ENCODE measurements at places on chromosomes 2 and 18. TPM values are rescaled to one million over a fixed set of nuclear protein-coding genes. Genes with fewer than 3 reads are reported as not detected.

DNA sequence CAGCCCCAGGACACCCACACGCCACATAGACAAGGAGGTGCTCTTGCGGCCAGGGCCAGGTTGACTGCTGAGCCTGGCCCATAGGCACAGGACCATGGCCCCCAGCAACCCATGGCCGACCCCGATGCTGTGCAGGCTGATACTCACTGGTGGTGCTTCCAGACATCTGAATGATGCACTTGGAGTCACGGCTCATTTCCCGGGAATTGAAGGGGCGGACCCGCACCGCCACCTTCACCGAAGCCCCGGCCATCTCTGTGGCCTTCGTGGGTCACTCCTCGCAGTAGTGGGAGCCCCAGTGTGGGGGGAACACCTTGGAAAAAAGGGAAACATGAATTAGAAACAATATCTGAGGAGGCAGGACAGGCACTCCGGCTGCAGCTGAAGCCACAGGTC is 22.5 kb downstream of the KIF1A start:
- H3K4me3 ChIP-seq: no peak overlapping the region
- DNase-seq: no peak
- H3K4me1 ChIP-seq: no peaks in the 10 kb centered on the region
- H3K27ac ChIP-seq: no peak overlapping the region

Gene PAX3
- polyA plus RNA-seq: not detected

Gene TWSG1
- polyA plus RNA-seq: 4.9 TPM

GRCh38 chr2:159736048-159736447 is 23.7 kb downstream of the MARCHF7 start:
- no peaks in the 10 kb centered on the region for H3K27me3 ChIP-seq
- H3K4me3 ChIP-seq: no peak overlapping the region
- no peak overlapping the region for H3K27ac ChIP-seq
- H3K36me3 ChIP-seq: peaks cover 15% of the 10 kb centered on the region

GRCh38 chr2:16186661-16187481 is 246.5 kb downstream of the MYCN start:
- no peak overlapping the region for H3K27ac ChIP-seq
- DNase-seq: no peak
- H3K27me3 ChIP-seq: no peaks in the 10 kb centered on the region
- H3K4me1 ChIP-seq: no peaks in the 10 kb centered on the region
- H3K4me3 ChIP-seq: no peak overlapping the region

Gene DARS1
- polyA plus RNA-seq: 102 TPM

DNA sequence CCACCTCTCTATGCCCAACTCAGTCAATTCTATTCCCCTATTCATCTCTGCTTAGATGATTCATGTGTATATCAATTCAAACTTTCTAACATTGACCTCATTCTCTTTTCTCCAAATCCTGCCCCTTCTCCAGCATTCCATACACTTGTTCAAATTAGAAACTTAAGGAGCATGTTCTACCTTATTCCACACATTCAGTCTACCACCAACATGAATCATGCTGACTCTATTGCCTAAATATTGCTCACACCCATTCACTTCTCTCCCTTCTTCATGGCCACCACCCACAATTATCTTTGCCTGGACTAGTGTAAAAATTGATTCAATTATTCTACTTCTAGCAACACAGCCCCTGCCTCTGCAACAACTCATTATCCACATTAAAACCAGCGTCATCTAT is 147.5 kb downstream of the VWC2L start:
- H3K4me3 ChIP-seq: no peak overlapping the region
- no peaks in the 10 kb centered on the region for H3K27me3 ChIP-seq
- no peaks in the 10 kb centered on the region for H3K4me1 ChIP-seq
- H3K27ac ChIP-seq: no peak overlapping the region
- DNase-seq: no peak

Gene STAT4
- 88.2 TPM for polyA plus RNA-seq

DNA sequence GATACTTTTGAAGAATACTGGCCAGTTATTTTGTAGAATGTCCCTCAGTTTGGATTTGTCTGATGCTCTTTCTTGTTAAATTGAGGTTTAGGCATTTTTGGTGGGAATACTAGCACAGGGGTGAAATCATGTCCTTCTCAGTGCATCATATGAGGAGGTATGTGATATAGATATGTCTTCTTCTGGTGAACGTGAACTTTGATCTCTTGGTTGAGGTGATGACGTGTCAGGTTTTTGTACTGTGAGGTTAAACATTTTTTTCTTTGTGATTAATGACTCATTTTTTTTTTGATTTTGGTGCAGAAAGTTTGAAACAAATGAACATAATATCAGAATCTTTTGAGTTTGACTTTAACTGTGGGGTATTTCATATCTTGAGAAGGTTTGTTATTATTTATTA is 11.0 kb downstream of the ZNF407 start:
- no peaks in the 10 kb centered on the region for H3K36me3 ChIP-seq
- no peak overlapping the region for H3K27ac ChIP-seq
- no peak for DNase-seq

Gene LHCGR
- not detected for polyA plus RNA-seq

Gene CACNB4
- not detected for polyA plus RNA-seq

DNA sequence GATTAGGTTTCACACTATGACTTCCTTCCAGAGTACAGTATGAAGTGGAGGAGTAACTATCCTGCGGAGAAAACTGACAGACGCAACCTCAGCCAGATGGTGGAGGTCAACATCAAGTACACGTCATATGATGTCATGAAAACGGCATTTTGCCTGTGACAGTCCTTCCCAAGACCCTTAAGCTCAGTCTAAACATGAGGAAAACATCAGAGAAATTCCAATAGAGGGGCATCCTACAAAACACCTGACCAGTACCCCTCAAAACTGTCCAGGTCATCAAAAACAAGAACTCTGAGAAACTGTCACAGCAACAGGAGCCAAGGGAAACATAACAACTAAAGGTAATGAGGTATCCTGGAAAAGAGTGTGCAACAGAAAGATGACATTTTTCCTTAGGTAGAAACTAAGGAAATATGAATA is 1.7 kb downstream of the RNU4ATAC start:
- H3K27me3 ChIP-seq: no peaks in the 10 kb centered on the region
- DNase-seq: no peak
- H3K4me1 ChIP-seq: peaks cover 13% of the 10 kb centered on the region
- H3K4me3 ChIP-seq: no peak overlapping the region
- H3K36me3 ChIP-seq: no peaks in the 10 kb centered on the region

Gene MC4R
- polyA plus RNA-seq: not detected

Gene ACTG2
- polyA plus RNA-seq: not detected

- peak overlapping the region; percentile 87 for H3K4me3 ChIP-seq
- H3K36me3 ChIP-seq: no peaks in the 10 kb centered on the region
- no peak for DNase-seq
Measured at GRCh38 chr2:42171396-42171980, 2.3 kb downstream of the EML4 start.

Gene CABLES1
- 0.30 TPM for polyA plus RNA-seq

- no peak for DNase-seq
- no peak overlapping the region for H3K4me3 ChIP-seq
- H3K27ac ChIP-seq: no peak overlapping the region
- H3K36me3 ChIP-seq: no peaks in the 10 kb centered on the region
- H3K27me3 ChIP-seq: no peaks in the 10 kb centered on the region
- H3K4me1 ChIP-seq: no peaks in the 10 kb centered on the region
Measured at GRCh38 chr2:88845772-88846661, 154.5 kb downstream of the RPIA start.

Gene CAPN14
- polyA plus RNA-seq: 0.07 TPM

DNA sequence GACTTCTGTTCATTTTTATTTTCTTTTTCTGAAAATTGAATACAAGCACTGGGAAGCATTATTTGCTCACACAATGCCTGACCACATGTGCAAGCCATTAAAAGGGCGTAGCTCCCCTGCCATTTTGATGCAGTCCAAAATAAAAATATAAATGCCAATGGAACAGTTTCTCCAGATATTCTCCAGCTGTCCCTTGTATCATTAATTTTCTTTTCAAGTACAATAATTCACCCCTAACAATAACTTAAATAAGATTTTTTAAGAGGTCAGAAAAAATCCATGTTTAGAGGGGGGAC is 168.0 kb downstream of the TMEFF2 start:
- no peaks in the 10 kb centered on the region for H3K4me1 ChIP-seq
- DNase-seq: no peak
- H3K27ac ChIP-seq: no peak overlapping the region
- H3K36me3 ChIP-seq: no peaks in the 10 kb centered on the region
- H3K27me3 ChIP-seq: no peaks in the 10 kb centered on the region
- H3K4me3 ChIP-seq: no peak overlapping the region

Gene IL36G
- not detected for polyA plus RNA-seq

Gene RGPD3
- polyA plus RNA-seq: 0.12 TPM

- H3K4me1 ChIP-seq: no peaks in the 10 kb centered on the region
- H3K27ac ChIP-seq: no peak overlapping the region
- no peaks in the 10 kb centered on the region for H3K36me3 ChIP-seq
- H3K4me3 ChIP-seq: no peak overlapping the region
Measured at GRCh38 chr2:152499896-152500735, 165.1 kb downstream of the FMNL2 start.

DNA sequence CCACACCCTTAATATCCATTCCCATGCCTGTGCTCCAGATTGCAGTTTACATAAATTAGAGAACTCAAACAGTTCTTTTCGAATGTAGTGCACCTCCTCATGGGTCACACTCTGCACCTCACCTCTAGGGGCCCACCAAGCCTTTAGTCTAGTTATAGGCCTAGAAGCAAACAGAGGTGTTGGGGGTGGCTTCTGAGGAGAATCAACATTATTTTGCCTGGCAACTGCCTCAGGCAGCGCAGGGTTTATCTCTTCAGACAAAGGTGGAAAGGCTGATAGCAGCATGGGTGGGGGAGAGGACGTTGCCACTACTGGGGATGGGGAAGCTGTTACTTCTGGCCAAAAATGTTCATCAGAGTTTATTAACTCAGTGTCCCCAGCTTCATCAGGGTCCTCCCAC is 5.0 kb upstream of the GYPC start:
- H3K4me3 ChIP-seq: no peak overlapping the region
- H3K4me1 ChIP-seq: peaks cover 10% of the 10 kb centered on the region
- no peaks in the 10 kb centered on the region for H3K27me3 ChIP-seq
- no peak for DNase-seq

- no peak overlapping the region for H3K27ac ChIP-seq
- no peaks in the 10 kb centered on the region for H3K4me1 ChIP-seq
- no peak overlapping the region for H3K4me3 ChIP-seq
- no peak for DNase-seq
- no peaks in the 10 kb centered on the region for H3K36me3 ChIP-seq
Measured at GRCh38 chr18:50092245-50092805, 102.6 kb downstream of the MYO5B start.

GRCh38 chr18:5444847-5445246 is 99.0 kb downstream of the EPB41L3 start:
- no peak overlapping the region for H3K4me3 ChIP-seq
- no peaks in the 10 kb centered on the region for H3K27me3 ChIP-seq
- no peak overlapping the region for H3K27ac ChIP-seq
- DNase-seq: no peak

GRCh38 chr2:186327251-186327868 is 158.7 kb upstream of the ZC3H15 start:
- no peaks in the 10 kb centered on the region for H3K27me3 ChIP-seq
- H3K4me1 ChIP-seq: no peaks in the 10 kb centered on the region
- no peak overlapping the region for H3K4me3 ChIP-seq

DNA sequence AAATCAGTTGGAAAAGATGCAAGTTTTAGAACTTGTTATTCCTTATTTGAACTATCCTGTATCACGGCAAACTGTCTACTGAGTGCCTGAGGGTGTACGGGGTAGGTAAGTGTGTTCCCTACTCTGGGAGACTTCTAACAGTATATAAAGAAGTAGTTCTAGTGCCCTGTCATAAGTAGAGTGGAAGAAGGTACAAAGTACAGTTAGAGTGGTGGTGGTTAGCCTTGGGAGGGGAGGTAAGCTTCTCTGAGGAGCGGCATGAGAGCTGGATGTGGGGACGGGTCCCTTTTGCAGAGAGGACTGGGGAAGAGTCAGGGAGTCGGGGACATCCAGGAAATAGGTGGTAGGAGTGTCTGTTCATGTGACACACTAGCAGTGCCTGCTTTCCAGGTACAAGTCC is 48.5 kb downstream of the DGKD start:
- no peak overlapping the region for H3K4me3 ChIP-seq
- H3K27me3 ChIP-seq: no peaks in the 10 kb centered on the region
- no peak overlapping the region for H3K27ac ChIP-seq
- DNase-seq: no peak
- H3K36me3 ChIP-seq: no peaks in the 10 kb centered on the region

DNA sequence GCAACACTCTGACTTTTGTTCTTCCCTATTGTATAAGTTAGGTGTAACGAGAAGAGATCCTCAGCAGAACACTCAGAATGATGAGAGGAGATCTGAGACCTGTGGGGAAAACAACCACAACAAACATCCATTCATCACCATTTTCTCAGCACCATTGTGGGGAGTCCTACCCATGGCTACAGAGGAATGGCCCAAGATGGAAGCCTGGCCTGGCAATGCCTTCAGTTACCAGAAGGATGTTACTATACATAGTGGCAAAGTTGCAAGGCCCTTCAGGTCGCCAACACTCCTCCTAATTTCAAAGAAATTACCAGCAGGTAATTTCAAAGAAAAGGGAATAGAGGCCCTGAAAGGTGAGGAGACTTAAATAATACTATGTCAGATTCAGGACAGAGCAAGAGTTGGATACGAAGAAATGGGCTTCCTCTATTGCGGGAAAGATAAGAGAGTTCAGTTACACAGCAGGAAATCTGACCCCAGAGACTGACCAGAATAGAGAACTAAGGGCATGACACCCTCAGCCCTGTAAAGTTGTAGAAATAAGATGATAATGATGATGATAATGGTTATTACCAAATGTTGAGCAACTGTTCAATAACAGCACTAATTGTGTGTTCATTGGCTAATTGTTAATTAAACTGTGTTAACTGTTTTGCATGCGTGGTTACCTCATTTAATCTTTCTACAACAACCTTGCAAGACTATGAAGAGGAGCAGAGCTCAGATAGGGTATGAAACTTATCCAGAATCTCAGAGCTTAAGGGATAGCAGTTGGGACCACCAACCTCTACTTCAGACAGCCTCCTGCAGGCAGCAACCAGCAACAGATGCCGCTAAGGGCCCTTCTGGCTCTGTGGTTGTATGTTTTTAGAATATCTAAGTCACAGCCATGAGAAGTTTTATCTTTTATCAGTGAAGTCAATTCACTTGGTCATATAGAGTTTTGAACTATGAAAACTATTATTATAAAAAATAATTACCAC is 37.5 kb downstream of the DHRS9 start:
- H3K36me3 ChIP-seq: no peaks in the 10 kb centered on the region
- DNase-seq: no peak
- H3K27me3 ChIP-seq: no peaks in the 10 kb centered on the region
- no peak overlapping the region for H3K27ac ChIP-seq
- H3K4me3 ChIP-seq: no peak overlapping the region
